ENCODE measurements at places on chromosomes 4 and X. TPM values are rescaled to one million over a fixed set of nuclear protein-coding genes. Genes with fewer than 3 reads are reported as not detected.

RIPPLY1 gene
- not detected for total RNA-seq

DNA sequence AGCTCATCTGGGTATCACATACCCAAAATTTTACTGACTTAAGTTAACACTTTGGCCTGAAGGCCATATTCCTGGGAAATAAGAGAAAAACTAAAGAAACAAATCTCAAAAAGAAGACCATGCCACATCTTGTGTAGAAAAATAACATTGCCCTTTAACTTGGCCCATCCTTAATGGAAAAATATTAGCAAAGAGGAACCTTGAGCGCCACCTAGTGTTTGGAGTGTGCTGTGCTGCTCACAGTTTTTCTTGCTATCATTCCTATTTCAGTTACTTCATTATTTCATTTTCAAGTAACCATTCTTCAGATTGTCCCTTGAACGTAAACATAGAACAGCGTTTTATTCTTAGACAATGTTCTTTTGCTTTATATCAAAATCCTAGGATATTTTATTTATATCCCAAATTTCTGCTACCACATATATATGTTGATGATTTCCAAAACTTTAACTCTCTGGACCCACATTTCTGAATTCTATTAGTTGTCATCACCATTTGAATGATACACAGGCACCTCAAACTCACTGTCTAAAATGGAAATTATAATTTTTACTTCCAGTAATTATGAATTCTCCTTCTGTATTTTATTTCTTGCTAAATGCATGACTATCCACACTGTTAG is 999.0 kb upstream of the ADGRL3 start:
- DNase-seq: peak; percentile 62

GRCh38 chr4:121594796-121595526 is 101.8 kb downstream of the ANXA5 start:
- no peak for DNase-seq

- no peak for DNase-seq
These were observed 102.8 kb downstream of the KDM6A start for GRCh38 chrX:44975666-44976263.
